Mesothelial cell of epicardium (in vitro differentiated cells): ENCODE measurements at places on chromosomes 16 and 17.
A peak's percentile ranks its signal among the peaks of the same experiment; 100 is the strongest.

DNA sequence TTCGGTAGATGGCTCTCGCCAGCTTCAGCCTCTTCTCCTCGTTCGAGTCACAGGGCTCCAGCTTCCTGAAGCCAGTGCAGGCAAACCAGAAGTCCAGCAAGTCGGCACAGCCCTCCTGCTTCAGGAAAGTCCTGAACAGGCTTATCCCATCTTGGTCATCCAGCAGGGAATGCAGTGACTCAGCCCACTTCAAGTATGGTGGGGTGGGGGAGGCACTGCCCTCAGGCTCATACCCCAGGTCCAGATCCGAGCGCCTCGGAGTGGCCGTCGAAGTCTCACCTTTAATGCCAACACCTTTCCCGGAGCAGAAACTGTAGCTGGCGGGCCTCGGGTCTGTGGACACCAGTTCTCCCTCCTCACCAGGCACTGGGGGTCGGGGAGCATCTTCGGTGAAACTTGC, 5.9 kb downstream of the AXIN1 start:
- DNase-seq, result no peak

- no peak for DNase-seq
Observed at GRCh38 chr17:55154101-55154500, 110.7 kb upstream of the HLF start.

- DNase-seq, result no peak
Observed at GRCh38 chr17:67680445-67681224, 37.1 kb upstream of the NOL11 start.

DNA sequence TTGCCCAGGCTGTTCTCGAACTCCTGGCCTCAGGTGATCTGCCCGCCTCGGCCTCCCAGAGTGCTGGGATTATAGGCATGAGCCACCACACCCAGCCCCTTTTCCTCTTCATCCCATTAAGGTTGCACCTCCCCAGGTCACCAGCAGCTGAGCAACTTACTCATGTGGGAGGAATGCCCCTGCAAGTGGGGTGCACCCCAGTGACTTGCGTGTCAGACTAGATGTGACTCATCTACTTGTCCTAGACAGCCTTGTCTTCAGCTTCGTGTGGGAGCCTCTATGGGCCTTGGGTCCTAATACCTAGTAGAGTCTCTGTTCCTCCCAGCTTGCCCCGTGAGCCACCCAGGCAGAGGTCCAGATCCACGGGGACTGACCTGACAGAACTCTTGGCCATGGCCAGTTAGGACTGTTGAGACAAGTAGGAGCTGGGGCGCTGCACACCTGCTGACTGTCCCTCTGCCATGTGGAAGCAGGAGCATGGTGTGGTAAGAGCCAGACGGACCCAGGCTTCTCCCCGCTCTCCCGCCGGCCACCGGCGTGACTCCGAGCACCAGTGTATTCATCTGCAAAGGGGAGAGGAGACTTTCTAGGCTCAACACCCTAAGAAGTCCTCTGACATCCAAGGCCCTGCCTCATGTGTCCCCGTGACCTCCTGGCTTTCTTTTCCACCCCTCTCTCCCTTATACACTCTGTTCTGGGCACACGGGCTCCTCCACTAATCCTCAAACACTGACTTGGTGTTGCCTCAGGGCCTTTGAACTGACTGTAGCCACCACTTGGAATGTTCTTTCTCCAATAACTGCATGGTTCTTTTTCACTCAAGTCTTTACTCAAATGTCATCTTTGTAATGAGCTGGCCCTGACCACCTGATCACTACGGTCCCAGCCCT, 11.6 kb upstream of the CBX4 start:
- no peak for DNase-seq

DNA sequence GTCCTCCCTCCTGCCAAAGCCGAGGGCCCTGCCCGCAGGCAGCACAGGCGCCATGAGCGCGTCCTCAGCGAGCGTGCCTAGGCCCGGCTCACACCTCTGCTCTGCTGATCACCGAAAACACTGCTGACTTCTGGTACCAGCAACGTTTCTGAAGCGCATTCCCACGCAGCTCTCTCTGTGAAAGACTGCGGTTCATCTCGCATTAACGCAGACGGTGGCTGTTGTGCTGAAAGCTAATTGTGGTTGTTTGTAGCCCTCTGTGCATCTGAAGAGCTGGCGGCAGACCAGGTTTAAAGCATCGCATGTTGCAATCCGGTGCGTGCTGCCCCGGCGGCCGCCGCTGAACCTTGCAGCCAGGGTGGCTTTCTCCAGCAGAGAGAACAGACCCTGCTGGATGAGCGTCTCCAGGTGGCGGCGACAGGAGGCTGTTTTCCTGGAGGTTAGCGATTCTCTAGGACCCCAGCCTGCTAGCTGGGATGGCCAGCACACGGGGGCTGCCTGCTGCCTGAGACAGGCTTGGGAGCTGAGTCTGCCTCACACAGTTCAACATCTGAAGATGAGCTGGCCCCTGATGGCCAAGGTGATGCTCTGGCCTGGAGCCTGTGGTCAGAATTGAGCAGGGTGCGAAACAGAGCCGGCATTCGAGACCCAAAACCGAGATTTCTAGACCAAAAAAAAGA, 49.8 kb upstream of the CHMP6 start:
- no peak for DNase-seq

DNA sequence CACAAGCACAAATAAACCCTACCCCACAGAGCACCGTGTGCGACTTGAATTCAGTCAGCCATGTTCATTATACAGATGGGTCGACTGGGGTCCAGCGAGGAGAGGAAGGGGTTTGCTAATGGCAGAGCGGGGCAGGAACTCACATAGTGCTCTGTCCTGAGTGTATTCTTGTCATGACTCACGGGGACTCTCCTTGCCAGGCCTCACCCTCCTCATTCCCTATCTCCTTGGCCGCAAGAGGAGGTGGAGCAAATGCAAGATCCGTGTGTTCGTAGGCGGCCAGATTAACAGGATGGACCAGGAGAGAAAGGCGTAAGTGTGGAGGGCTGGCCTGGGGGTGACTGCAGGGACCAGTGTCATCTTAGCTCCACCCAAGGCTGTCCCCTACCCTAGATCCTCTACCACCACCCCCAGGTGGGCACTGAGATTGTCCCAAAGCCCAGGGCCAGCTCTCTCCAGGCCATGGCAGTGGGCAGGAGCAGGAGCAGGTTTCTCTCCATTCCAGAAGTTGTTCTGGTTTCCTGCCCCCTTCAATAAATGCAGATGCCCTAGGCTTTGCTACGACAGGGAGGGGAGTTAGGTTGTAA, 29.4 kb downstream of the SLC12A3 start:
- DNase-seq, result no peak

GRCh38 chr16:64865069-64865696, 256.7 kb downstream of the CDH11 start:
- DNase-seq, result no peak

- no peak for DNase-seq
Observed at GRCh38 chr16:30977502-30977901, 7.5 kb upstream of the HSD3B7 start.

- DNase-seq, result peak; percentile 51
Observed at GRCh38 chr16:74480150-74481029, 59.1 kb upstream of the CLEC18B start.

GRCh38 chr16:31149894-31150890, at the start of gene PRSS36:
Gene PRSS36, minus strand, starts transcription at chr16:31150066. Its CDS starts 31 bp downstream, at chr16:31150035.
- no peak for DNase-seq

- no peak for DNase-seq
Observed at GRCh38 chr16:65336160-65336559, 214.3 kb upstream of the CDH11 start.
